ENCODE measurements at places on chromosomes 1 and 21.

GRCh38 chr1:51636764-51637522, 20.1 kb downstream of the OSBPL9 start:
- no peak for DNase-seq

- DNase-seq = peak; percentile 17
Observed at GRCh38 chr1:215637041-215637573, 70.0 kb downstream of the KCTD3 start.

DNA sequence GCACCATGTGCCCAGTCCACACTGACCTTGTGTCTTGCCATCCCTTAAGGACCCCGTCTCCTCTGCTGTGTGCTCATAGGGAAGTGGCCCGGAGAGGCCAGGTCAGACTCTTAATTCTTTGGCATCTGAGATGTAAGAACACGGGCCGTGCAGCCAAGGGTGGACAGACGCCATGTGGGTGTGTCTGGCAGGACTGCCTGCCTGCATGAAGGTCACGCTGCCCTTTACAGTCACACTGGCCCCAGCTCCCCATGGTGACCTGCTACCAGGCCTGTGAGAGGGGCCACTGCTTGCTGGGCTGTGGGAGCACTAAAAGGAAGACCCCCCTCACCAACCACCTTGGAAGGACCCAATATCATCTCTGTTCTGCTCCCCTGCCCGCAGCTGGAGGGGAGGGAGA, 17.7 kb downstream of the DHRS3 start:
- no peak for DNase-seq

DNA sequence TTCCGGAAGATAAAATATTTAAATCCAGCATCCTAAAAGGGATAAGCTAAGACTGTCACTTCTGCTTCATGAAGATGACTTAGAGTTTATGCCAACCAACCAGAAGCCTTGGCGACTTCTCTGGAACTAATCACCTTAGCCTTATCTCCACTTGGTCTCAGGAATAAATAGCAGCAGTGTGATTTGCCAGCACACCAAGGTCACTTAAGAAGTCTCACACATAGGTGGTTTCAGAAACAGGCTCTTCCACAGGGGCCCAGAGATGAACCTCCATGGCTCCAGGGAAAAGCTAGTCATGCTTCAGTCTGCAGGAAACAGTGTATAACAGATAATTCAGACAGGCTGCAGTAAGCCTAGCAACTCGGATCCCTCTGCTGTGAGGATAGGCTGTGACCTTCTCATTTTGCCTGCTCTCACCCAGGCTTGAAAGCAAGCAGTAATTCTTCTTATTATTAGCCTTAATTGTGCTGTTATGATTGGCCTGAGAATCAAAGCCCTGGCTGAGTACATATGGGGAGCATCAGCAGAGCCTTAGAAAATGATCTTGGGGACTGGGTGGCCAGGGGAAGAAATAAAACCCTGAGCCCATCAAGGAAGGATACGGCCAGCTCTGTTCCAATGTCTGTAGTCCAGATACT, 84.7 kb downstream of the WLS start:
- no peak for DNase-seq

GRCh38 chr21:39116761-39117439, 66.4 kb downstream of the PSMG1 start:
- no peak for DNase-seq

DNA sequence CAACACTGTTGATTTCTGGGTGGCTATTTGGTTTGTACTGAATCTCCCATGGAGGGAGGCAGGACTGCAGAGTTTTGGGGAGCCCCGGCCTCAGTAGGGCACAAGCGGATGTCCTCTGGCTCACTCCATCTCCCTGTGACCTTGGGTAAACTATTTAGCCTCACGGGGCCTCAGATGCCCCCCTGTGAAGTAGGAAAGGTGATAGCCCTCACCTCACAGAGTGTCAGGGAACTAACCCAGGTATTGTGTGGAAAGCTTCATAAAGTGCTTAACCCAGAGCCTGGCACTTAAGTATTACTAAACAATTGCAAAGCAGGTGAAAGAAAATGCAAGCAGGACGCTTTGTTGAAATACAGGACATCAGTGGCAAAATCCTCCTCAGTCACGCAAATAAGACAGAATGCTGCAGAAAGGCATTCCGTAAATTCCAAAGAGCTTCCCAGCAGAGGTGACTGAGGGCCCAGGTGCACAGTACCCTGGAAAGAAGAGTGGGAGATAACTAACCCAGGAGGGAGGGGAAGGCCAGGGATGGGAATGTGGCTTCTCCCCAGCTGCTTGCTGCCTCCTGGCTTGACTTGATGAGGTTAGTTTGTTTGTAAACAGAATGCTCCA, 436.3 kb downstream of the PRDM2 start:
- no peak for DNase-seq

GRCh38 chr1:162689745-162690671, 57.7 kb downstream of the DDR2 start:
- no peak for DNase-seq

DNA sequence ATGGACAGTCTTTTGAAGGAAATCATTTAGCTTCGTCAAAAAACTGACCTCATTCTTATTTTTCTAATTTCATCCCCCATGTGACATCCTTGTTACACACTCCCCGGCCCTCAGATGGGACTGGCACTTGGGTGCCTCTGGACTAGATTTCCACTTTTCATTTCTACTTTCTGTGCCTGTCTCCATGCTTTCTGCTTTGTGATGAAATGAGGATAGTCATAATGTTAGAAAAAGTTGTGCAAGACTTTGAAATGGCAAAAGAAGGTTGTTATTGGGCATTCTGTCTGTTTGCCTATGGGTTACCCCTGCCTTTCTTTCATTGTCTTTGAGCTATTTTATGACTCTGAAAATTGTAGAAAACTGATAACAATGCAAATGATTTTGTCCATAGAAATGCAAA, 54.9 kb downstream of the MDM4 start:
- no peak for DNase-seq

DNA sequence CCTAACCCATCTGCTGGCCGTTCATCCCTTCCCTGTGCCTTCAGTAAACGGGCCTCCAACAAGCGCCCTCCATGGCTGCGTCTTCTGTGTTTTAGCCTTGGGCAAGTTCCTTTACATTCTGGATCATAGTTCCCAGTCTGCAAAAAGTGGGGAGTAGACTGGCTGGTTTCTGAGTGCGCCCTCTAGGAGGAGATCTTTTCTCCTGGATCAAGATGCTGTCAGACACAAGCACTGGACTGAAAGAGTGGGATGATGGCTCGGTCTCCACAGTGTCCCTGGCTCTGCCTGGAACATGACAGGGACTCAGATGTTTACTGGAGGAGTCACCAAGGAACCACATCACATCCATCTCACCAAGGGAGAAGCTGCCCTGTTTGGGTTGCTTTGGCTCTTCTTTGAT, 88.8 kb downstream of the PRDM2 start:
- DNase-seq = no peak

- DNase-seq = no peak
Observed at GRCh38 chr1:15718199-15718601, 17.9 kb upstream of the SLC25A34 start.

DNA sequence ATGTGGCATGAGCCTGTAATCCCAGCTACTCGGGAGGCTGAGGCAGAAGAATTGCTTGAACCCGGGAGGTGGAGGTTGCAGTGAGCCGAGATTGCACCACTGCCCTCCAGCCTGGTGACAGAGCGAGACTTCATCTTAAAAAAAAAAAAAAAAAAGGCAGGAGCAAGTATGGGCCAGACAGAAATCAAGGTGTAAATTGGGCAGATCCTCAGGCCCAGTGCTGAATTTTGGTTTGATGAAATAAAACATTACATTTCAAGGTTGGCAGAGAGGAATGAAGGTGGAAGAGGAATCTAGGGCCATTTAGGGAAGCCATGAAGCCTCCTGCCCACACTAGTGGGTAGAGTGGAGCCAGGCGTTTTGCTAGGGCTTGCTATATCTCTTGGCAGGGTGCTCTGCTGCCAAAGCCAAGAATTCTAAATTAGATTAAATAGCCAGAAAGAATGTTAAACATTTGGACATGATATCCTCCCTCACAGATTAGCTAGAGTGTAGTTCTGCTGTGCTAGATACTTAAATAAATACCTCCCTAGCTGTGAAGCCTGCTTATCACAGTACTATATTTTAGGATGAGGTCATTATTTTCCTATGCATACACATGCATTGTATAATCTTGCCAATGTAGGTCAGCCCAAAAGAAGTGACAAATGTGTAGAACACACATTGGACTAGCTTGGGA, 16.6 kb upstream of the LGALS8 start:
- DNase-seq = peak; percentile 54

DNA sequence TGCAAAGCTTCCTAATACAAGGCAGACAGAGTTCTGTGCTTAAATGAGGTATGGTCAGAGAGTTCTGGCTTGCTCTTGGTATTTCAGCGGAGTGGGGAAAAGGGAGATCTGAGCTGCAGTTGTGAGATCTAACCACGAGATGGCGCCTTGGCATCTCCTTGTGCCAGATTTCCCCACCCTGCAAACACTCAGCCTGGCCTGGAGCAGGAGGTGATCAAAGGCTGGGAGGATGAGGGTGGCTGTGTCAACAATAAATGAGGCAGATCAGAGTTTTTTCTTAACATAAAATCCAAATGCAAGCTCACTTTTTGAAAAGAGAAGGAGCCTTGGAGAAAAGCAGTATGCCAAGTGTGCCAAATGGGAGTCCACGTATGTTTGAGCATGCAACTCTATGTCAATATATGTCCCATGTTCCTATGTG, 4.1 kb upstream of the TFAP2E start:
- DNase-seq = peak; percentile 94

GRCh38 chr1:187306710-187307415, 478.1 kb downstream of the PLA2G4A start:
- no peak for DNase-seq

GRCh38 chr1:5576011-5576672, 416.1 kb downstream of the NPHP4 start:
- no peak for DNase-seq

DNA sequence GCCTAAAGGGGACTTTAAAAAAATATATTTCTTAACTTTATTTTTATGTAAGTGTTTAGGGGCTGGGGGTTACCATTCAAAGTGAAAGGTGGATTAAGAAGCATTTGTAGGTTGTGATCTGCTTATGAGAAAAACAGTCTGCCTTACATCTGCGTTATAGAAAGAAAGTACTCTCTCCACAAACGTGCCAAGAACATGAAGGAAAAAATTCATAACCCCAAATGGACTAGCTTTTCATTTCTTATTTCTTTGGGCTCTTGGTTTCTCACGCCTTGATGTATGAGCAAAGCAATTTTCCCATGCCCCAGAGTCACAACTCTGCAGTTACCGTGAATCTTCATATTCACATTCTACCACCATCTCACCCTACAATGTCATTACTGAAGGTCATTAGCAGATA, 1165.1 kb upstream of the ADGRL4 start:
- DNase-seq = no peak

- DNase-seq = no peak
Observed at GRCh38 chr21:39564200-39564599, 48.5 kb upstream of the B3GALT5 start.

- DNase-seq = peak; percentile 33
Observed at GRCh38 chr1:67484492-67484891, 54.3 kb upstream of the SERBP1 start.

- DNase-seq = no peak
Observed at GRCh38 chr1:19567041-19567440, 77.1 kb upstream of the NBL1 start.

DNA sequence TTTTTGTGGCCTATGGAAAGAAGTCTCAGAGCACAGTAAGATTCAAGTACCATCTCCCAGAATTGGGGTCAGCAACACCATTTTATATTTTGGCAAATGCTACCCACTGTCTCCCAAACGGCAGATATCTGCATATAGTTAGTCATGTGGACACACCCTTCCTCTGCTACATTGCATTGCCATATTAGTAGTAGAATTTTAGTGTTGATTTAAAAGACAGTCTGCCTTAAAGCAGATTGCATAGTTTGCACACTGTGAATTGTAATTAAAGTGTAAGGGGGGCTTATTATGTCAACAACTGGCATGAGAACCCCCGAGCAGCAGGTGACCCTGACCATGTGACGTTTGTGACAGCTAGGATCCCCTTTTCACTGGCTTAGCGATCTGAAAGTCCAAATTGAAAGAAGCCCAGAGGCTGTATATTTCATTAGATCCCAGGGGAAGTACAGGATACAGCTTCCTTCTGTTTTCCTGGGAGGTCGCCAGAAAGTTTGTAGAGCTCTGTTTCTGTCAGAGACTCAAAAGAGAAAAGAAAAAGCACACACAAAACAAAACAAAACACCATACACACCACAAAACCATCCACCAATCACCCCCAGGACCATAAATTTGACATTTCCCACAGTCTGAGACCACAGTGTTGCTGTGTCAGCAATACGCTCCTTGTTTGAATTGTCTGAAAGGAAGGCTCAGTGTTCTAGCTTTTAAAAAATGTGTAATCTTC, 172.4 kb downstream of the NFIA start:
- peak; percentile 65 for DNase-seq

DNA sequence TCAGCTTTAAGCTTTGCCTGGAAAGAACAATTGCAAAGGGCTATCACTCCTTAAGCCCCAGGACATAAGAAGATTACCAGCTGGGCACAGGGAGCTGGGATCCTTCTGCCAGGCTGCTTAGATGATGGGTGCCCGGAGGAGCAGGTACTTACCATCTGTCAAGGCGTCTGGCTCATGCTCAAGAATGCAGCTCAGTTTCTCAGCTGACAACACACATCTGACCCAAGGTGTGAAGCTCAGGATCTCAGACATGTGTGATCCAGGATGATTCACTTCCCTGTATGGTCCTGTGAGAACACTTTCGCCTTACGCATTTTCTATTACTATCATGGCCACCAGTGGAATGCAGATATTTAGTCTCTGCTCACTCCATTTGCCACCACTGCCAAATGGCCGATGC, 14.7 kb upstream of the DISC1 start:
- DNase-seq = no peak

- DNase-seq = no peak
Observed at GRCh38 chr1:60908159-60908558, 174.2 kb upstream of the NFIA start.

DNA sequence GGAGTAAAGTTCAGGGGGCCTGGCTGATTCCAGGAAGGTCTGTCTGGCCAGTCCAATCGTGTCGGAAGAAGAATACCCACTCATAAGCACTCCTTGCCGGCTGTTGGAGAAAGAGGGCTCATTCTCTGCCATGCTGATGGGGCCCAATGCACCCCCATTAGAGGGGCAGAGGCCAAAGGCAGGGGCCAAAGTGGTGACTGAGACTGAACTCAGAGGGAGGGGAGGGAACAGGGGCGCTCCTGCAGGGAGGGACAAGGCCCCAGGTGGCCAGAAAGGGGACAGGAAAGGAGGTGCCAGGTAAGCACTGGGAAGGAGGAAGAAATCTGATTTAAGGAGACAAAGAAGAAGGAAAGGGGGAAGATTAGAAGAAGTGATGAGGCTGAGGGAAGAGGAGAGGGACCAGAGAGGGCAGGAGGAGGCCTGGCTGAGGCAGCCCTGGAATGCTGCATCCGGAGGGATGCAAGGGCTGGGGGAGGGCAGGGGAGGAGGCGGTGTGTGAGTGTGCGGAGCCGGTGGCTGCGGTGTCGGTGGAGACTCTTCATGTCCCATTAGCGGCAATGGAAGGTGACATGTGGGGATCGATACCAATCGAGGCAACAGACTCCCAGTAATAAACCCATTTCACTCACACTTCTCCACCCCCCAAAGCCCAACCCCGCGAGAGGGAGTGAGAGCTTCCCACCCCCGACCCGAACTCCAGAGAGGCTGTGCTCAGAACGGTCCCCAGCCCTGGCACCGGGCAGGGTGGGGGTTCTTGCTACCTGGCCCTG, 12.0 kb upstream of the ETV3L start:
- peak; percentile 75 for DNase-seq
